Activated CD4-positive, alpha-beta T cell treated with anti-CD3 and anti-CD28 coated beads for 4 hours (primary cell): ENCODE measurements at places on chromosomes 11 and 22.

DNA sequence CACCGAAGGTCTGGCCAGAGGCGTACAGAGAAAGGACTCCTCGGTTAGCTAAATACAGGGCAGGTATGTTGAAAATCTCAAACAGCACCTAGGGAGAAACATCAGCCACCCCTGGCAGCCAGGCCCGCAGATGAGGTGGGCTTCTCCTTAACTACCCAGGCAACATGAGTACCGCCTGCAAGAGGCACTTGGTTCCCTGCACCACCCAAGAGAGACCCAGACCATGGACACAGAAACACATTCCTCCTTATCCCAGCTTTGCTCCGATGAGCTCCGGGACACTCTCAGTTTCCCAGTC lies 53.0 kb downstream of the DHCR7 start:
- no peak for DNase-seq

DNA sequence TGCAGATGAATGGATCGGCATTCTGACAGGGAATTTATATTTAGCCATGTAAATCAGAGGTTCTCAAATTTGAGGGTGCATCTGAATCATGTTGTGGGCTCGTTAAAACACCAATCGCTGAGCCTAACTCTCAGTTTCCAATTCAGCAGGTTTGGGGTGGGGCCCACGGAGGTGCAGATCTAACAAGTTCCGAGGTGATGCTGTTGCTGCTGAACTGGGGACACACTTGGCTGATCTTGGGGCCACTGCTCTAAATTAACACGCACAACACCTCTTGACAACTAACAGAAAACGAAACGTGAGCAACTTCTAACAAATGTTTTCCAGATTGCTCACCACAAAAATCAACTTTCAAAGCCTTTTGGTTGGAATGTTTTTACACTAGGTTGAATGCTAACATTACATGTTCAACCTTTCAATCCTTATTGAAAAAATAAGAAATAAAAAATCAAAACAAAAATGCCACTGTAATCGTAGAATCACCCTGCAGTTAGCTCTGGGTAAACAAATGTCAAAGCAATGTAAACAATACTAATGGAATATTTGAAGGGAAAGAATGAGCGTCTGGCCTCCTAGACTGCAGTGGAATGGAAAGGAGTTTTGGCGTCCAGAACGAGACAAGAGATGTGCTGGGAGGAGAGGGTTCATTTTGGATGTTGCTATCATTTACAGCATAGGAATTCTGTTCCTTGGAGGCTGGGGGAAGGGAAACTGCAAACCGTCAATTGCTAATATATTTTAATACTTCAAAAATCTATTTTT lies 68.3 kb upstream of the SLC6A5 start:
- no peak for DNase-seq

- DNase-seq, result no peak
Measured at GRCh38 chr11:103378931-103379330, 269.7 kb downstream of the DYNC2H1 start.

- no peak for DNase-seq
Measured at GRCh38 chr11:80637571-80637970, 1196.7 kb upstream of the TENM4 start.

- DNase-seq, result no peak
Measured at GRCh38 chr11:27740362-27741013, 40.2 kb upstream of the BDNF start.

- no peak for DNase-seq
Measured at GRCh38 chr11:33553486-33553885, 147.1 kb downstream of the C11orf91 start.

DNA sequence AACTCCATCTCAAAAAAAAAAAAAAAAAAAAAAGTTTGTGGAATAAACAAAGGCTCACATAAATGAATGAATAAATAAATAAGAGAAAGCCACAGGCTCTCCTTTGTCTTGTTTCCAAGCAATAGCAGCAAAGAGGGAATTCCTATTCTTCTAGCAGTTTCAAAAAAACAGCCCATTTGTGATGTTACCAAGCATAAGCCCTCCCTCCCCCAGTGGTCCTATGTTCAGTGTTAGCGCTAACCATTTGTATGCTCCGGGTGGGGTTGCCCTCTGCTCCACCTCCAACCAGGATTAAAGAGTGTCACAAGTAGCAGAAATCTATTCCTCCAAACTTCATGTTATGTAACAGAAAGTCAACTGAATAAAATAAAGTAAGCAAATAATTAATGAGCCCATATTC lies 1215.0 kb upstream of the TENM4 start:
- DNase-seq, result no peak

DNA sequence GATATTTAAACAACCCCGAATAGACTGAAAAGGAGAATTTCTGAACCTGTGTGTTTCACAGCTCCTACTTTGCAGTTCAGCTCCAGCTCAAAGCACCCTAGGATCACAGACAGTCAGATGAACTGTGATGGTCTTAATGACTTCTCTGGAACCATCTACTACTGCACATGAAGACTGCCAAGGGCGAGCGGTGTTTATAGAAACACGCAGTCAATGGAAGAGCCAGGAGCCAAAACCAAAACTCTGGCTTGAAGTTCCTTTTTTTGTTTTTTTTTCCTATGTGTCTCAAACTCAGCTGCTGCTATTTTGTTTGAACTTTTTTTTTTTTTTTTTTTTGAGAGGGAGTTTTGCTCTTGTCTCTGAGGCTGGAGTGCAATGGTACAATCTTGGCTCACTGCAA lies 382.6 kb upstream of the SYN3 start:
- DNase-seq, result no peak

DNA sequence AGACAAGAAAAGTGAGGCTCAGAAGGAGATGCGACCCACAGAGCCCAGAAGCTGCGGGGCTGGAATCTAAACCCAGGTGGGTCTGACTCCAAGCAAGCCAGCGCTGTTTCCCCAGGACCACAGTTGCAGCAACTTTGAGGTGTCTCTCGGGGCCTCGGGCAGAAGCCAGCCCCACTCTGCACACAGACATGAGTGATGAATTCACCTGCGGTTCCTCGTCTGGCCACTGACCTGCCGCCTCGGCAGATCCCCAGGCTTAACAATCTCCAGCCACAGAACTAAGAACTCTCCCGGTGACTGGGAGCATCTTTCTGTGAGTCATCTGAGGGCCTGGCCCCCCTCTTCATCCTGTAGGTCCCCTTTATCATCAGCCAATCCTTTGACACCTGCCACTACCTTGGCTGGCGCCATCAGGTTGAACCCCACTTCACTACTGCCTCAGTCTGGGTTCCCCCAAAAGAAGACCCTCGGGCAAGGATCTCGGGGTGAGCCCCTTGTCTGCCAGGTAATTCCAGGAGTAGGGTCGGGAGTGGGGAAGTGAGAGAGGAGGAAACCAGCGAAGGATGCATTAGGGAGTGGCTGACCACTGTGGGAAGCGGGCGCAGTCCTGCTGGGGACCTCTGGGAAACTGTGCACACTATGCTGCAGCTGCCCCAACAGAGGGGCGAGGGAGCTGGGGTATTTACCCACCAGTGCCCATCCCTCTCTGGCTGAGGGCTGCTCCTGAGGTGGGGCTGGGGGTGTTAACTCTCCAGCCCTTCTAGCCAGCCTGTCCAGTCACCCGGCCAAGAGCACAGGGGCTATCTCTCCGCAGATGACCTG lies 33.0 kb upstream of the MN1 start:
- DNase-seq, result no peak

DNA sequence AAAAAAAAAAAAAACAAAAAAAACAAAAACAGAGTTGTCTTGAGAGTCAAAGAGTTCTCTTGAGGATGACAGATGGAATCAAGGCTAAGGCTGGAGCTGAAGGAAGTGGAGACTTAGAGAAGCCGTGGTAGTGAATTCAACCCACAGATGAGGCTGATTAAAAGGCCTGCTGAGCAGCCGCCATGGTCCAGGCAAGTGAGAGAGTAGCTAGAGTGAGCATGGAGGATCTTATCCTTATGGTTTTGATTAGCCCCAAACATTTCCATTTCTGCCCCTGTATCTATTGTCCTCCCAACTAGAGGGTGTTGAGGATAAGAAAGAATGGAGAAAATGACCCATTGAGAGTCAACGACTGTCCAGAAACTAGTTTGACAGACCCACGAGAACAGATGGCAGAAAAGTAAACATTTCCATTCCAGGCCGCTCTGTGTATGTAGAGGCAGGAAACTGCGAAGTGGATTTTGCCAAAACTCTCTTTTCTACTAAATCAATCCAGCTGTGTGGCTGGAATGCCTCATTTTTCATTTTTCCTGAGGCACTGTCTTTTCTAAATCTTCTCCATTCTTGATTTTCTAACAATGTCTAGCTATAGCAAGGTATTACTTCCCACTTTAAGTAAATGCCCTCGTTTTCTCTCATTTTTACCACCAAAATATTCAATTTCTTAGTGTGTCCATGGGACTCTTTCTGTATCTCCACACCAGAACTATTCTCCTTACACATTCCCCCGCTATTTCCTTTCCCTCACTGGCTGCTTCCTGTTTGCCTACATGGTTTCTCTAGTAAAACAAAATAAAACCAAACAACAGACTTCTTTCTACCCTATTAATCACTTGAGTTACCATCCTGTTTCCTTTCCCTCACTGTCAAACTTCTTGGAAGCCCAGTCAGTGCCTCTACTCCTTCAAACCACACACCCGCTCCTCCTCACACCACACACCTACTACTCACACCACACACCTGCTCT lies 5.4 kb upstream of the MMP8 start:
- DNase-seq, result no peak

DNA sequence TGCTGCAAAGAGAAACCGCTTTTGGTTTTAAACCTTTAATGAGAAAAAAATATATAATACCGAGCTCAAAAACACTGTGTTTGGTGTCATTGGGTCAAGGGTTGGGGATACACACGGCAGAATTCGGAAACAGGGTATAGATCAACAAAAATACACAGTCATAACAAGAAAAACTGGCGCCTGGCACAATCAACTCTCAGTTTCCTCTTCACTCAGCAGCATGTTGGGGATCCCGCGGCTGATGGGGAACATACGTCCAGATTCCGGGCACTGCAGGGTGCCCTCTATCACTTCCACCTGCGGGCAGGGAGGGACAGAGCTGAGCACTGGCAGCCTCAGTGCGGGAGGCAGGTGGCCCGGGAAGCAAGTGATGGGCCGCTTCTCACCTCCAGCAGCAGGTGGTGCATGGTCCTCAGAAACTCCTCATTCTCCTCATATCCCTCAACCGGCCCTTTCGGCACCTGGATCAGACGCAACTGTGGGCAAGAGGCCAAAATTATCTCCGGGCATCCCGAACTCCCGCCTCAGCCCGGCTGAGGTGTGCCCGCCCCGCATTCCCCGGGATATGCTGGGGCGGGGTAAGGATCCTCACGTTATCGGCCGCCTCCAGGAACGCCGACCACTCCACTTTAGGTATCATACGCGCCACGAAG lies 561 bp downstream of the TRMT112 start:
- no peak for DNase-seq

DNA sequence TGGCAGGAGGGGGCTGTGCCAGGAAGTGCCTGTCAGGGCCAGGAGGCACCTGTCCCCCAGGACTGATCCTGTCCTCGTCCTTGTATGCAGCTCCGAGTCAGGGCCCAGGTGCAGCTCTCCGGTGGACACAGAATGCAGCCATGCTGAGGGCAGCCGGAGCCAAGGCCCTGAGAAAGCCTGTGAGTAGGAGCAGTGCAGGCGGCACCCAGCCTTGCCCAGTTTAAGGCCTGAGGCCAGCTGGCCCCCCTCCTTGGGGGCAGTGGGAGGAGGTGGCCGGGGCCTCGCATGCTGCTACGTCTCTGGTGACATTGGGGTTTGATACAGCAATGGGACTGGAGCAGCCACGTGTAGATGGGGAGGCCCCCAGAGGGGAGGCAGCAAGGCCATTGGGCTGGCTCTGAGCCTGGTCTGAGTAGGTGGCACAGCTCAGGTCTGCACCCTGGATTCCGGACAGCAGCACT lies 34.9 kb downstream of the SBF1 start:
- no peak for DNase-seq

DNA sequence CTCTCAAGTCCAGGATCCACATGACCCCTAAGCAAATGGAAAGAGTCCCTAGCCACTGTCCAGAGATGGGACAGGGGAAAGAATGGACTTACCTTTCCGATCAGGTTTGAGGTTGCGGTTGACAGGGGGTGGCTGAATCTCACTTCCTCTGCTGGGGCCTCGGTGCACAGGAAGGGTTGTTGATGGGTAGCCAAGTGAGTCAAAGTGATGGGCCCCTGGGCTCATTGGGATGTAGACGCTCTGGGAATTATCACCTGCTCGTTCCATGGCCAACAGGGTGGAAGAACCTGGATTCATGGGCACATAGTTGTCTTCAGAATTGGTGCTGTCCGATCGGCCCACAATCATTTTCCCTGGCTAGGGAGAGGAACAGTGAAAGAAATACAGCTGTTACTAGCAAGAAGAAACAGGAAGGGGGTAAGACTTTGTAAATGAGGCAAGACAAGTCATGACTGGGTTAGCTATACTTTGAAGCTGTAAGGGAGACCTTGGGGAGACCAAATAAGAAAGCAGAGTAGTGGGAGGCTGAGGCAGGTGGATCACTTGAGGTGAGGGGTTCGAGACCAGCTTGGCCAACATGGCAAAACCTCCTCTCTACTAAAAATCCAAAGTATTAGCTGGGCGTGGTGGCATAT lies 34.7 kb downstream of the USP35 start:
- no peak for DNase-seq

DNA sequence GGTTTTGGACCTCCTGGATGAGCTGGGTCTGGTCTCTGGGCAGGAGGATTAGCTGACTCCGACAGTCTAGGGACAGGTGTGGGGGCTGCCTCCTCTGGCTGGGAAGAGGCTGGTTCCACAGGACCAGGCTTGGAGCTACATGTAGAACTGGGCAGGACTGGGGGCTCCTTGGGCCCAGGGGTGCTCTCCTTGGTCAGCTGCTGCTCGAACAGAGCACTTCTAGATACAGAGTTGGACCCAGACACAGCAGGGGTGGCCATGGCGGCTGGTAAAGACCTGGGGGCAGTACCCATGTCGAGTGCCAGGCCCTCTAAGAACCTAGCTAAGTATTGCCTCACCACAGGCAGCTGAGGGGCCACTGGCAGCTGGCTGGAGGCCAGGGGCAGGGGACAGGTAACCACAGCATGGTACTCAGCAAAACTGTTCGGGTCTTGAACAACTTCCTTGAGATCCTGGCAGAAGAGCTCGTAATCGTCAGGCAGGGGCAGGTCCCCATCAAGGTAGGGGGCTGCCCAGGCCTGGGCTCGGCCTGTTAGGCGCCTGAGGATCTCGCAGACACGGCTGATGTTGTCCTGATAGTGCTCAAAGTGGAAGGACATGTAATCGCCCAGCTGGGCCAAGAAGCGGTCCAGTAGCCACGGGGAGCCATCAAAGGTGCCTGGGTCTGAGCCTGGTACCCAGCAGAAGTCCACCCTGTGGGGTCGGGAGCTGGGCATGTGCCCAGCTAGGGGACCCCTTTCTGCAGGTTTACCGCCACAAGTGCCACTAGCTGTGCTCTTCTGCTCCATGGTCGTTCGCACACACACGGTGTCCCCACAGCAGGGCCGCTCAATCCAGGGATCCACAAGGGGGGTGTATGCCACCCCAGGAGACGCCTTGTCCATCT lies 3.1 kb downstream of the GNB1L start:
- DNase-seq, result no peak

DNA sequence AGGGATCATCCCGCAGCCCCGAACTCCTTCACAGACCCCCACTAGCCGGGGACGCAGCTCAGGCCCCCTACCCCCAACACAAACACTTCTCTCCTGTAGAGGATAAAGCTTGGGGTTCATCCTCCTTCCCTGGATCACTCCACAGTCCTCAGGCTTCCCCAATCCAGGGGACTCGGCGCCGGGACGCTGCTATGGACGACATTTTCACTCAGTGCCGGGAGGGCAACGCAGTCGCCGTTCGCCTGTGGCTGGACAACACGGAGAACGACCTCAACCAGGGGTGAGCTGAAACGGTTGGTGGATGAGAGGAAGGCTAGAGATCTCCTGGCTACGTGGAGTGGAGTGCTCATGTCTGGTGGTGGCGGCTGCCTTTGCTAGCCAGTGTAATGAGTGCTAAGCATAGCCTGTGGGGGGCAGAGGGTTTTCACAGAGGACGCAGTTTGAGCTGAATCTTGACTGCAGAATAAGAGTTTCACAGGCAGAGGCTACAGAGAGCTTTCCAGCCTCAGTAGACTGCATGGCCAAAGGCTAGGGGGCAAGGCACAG lies 580 bp downstream of the ILK start:
- DNase-seq, result peak; percentile 56
